ENCODE measurements at places on chromosomes 3 and 15. TPM values are rescaled to one million over a fixed set of nuclear protein-coding genes. Genes with fewer than 3 reads are reported as not detected.

GRCh38 chr3:126340596-126340942, 16.6 kb downstream of the KLF15 start:
- DNase-seq: no peak

GRCh38 chr15:79418693-79419279, 13.3 kb upstream of the MINAR1 start:
- peak; percentile 73 for DNase-seq

DNA sequence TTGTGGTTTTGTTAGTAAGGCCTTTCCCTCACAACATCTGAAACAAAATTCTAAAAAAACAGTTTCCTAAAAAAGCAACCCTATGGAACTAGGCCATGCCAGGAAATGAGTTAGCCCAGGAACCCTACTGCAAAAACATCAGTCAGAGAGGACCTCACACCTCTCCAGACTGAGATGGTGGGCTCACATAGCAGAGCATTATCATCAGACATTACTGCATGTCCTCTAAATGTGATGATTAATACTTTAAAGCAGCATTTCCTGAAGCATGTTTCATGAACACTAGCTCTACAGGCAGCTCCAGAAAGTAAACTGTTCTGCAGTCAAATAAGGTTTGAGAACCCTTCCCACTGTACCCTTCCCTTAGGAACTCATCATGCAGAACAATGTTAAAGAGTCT, 232.3 kb upstream of the MRPL3 start:
- DNase-seq: no peak

- DNase-seq: no peak
Measured at GRCh38 chr3:63959146-63959545, 47.0 kb upstream of the SCAANT1 start.

- no peak for DNase-seq
Measured at GRCh38 chr15:42553554-42553953, 4.9 kb downstream of the HAUS2 start.

DNA sequence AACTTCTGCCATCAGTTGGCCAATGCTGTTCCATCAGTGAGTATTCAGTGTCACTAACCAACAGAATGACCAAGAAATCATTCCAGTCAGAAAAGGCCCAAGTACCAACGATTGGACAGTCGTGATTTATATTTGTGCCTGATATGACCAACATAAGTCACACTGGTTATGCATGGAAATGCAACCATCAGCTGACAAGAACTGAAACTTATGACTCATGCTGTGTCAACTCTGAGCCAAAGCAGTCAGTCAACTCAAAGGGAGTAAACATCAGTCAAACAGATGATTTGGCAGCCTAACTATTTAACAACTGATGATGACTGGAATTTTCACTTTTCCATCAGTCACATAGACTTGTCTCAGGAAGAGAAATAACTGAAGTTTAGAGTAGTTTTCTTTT, 142.4 kb downstream of the ANXA2 start:
- no peak for DNase-seq

- peak; percentile 12 for DNase-seq
Measured at GRCh38 chr3:15102836-15103235, 3.9 kb upstream of the RBSN start.

DNA sequence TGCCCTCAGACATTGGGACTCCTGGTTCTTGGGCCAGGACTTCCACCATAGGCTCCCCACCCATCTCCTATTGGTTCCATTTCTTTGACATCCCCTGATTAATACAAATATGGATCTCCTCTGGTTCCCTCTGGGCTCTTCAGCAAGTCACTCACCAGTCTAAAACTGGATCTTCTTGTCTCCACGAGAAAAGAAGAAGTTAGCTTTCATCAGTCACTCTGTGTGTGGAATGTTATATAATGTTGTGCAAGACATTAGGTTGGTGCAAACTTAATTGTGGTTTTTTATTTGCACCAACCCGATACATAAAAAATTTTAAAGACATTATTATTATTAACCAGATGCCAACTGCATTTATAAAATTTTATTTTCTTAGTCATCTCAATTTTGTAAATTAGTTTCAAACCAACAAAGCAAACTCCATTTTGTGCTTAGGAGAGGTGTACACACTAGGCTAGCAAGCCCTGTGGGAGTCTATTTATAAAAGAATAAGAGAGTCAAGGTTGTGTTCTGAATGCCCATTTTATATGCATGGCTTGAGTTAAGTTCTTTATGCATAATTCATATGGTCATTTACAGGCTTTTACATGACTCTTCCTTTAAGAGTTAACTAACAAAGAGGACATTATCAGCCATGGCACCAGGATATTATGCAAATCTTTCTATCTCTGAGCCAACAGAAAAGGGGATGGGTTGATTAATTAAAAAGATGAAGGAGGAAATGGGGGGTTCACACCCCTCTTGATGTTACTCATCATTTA, 35.1 kb upstream of the IL12A start:
- DNase-seq: no peak

DNA sequence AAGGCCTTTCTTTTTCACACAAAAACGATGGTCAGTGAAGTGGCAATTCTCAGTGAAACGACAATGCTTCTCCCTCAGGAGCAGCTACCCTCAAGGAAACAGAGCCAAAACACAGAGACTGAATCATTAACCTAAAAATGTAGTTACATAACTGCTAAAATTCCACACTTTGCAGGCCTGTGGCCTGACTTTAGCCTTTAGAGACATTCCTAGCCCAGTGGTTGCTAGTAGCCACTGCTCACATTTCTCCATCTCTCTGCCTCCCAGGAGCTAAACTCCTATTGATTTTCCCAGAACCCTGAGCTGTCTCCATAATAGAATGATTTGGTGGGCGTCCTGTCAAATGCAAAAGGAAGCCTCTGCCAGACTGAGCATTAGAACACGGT, 630.1 kb upstream of the KCNMB2 start:
- peak; percentile 47 for DNase-seq

GRCh38 chr3:71490692-71491091, 92.8 kb downstream of the FOXP1 start:
- no peak for DNase-seq

GRCh38 chr15:41241221-41241964, 10.3 kb downstream of the CHP1 start:
- peak; percentile 21 for DNase-seq

DNA sequence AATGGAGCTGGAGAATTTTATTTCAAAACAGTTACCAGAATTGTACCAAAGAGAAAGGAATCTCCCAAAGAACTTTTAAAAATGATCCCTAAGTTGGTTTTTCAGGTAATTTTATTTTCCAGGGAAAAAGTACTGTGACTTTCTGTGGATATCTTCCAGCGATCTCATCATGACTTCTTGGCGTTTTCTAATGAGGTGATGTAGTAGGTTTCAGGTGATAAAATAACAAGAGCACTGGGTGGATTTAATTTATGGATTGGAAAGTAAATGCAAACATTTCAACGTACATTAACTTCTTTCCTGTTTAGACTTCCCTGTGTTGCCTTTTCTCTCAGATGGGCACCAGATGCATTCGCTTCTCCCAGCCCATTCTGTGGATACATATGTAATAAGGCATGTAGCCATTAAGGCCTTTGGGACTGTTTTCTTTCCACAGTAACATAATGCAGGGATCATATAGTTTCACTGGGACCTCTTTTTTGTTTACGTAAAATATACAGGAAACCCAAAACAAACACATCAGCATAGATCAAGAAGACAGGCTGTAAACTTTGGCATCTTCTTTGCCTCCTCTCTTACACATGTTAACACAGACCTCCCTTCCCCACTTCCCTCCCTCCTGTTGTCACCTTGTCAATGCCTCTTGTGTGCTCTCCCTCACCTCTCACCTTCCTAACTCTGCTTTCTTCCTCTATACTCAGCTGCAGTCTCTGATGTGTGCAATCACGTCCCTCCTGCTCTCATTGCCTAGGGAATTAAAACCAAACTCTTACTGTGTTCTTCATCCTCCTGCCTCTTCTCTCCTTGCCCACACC, 13.0 kb downstream of the PHLDB2 start:
- DNase-seq: no peak

- peak; percentile 60 for DNase-seq
Measured at GRCh38 chr3:112327371-112327951, 5.5 kb upstream of the CD200 start.

GRCh38 chr3:135895106-135895733, 70.3 kb upstream of the PPP2R3A start:
- peak; percentile 69 for DNase-seq

DNA sequence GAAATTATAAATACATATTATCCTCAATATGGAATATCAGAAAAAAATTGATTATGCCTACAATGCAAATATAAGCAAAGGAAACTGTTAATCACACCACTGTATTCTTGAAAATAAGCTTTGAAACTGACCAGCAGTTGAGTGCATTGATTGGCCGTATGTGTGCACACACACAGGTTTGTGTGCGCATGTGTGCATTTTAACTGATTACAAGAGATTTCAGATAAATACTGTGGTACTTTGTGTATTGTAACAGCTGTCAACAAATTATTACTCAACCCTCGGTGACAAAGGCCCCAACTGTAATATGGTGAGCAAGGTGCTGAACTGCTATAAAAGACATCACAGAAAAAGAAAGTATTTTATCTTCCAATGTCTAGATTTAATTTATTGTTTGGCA, 1238.9 kb upstream of the ALCAM start:
- DNase-seq: no peak

GRCh38 chr15:29544513-29545128, 275.0 kb upstream of the NSMCE3 start:
- DNase-seq: no peak

GRCh38 chr15:81293728-81294515, 30.0 kb downstream of the STARD5 start:
- DNase-seq: no peak

GRCh38 chr15:45263854-45264253, 11.8 kb downstream of the SLC28A2 start:
- no peak for DNase-seq

DNA sequence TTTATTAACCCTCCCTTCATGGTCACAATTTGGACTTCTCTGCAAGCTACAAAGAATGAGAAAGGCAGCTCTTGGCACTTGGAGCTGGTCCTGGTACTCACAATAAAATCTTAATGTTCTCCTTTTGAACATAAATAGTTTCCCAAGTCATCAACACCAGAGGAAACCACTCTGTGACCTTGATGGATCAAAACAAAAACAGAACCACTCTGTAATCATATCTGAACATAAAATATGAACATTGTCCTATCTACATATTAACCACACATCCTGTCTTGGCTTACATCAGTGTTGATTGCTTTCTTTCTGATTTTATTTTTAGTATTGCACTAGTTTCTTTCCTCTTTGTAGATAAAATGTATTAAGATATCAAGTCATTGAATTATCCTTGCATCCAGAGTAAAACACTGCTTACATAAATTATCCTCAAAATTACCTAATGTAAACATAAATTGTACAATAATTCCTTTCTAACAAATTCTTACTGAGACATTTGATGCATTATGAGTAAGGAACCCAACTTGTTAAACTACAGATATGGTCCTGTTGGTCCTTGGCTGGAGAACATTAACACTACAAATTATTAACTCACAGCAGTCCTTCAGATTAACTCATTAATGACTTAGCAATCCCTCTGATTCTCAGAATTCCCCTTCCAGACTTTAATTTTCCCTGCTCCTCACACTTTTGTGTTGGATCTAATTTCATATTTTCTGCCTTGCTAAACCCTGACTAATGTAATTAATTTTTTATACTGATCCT, 860.5 kb downstream of the DIPK2A start:
- DNase-seq: no peak

GRCh38 chr3:119663885-119664284, 3.5 kb upstream of the POPDC2 start:
- no peak for DNase-seq

Gene PAK6
- total RNA-seq: 3.7 TPM

Gene SEC22A
- total RNA-seq: 45.0 TPM

Gene FAIM
- 14.2 TPM for total RNA-seq

Gene OR5H14
- not detected for total RNA-seq

Gene SNX33
- 4.3 TPM for total RNA-seq

Gene BNC1
- total RNA-seq: 0.18 TPM

Gene SERINC4
- not detected for total RNA-seq

Measured in cerebellum (tissue), 4 donors.